HL-60 (cell line): ENCODE measurements at places on chromosomes 13 and 19.

GRCh38 chr13:78035500-78035899 is 116.9 kb upstream of the EDNRB start:
- DNase-seq: no peak

GRCh38 chr13:42258747-42259146 is 13.2 kb upstream of the AKAP11 start:
- no peak for DNase-seq

GRCh38 chr13:49859560-49859959 is 67.1 kb upstream of the KPNA3 start:
- DNase-seq: no peak

- DNase-seq: no peak
These were observed 810 bp upstream of the KANK2 start for GRCh38 chr19:11198175-11198534.

DNA sequence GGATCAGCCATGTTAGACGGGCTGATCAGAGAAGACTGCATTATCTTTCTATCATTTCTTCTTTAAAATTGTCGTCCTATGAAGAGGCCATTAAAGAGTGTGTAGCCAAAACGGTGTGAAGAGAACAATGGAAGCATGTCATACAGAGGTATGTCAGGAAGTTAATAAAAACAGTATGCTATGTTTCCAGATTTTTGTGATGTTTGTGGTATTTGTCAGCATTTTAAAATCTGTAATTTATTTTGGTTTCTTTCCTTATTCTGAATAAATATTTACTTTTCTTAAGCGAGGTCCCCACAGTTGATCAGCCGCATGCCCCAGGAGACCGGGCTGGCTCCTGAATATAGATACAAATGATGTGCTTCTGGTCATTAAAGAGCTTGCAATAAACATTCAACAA is 142.9 kb upstream of the SERP2 start:
- DNase-seq: no peak

GRCh38 chr19:12751635-12752034 is at the start of gene BEST2:
TSS of gene BEST2 (plus strand) at chr19:12751791. CDS start at chr19:12752593, 802 bp downstream.
- no peak for DNase-seq

DNA sequence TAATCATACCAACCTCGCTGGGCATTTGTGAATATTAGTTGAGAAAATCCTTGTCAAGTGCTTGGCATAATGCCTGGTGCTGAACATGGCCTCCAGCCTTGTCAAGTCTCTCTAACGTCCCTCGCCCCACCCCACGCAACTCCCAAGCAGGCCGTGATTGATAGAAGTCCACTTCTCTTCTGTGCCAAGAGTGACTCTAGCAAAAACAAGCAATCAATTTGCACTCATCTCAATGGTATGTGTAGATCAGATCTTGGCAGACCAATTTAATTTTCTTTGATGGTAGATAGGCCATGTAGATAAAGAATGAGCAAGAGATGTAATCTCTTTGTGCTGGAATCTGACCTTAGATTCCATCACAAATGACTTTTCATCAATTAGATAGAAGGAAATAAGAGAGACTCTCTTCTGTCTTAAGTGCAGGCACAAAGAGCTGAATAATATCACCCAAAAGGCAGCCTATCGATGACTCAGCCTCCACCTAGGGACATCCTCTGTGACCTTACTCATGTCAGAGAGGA is 31.0 kb upstream of the KATNAL1 start:
- no peak for DNase-seq
